ENCODE measurements at places on chromosomes 2 and 18. TPM values are rescaled to one million over a fixed set of nuclear protein-coding genes. Genes with fewer than 3 reads are reported as not detected.

DNA sequence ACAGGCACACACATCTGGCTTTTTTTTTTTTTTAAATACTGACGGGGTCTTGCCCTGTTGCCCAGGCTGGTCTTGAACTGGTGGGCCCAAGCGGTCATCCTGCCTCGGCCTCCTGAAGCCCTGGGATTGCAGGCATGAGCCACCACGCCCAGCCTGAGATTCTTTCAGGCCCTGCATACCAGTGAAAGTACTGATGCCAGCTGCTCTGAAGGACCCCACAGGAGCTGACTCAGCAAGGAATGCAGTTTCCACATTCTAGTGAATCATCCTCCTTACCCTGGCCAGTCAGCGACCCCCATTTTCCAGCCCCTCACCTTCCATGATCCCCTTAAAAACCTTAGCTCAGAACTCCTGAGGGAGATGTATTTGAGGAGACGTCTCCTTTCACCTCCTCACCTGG, 5.8 kb upstream of the DTYMK start:
- no peak for DNase-seq

DNA sequence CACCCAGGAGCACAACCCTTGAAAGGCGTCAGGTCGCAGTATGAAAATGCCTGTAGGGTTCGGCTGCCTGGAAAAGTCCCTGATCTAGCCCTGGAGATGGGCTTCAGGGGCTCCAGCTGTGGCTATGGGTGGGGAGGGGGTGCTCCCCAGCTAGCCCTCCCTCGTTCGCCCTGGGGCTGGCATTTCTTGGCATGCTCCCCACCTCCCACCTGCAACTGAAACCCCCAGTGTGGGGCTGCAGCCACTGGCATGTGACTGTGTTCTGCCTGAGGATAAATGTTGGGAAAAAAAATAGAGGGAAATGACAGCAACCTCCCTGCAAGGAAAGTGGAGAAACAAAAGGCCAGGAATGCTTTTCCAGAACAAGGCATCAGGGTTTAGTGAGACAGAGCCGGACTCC, 109.2 kb downstream of the COPS8 start:
- no peak for DNase-seq

DNA sequence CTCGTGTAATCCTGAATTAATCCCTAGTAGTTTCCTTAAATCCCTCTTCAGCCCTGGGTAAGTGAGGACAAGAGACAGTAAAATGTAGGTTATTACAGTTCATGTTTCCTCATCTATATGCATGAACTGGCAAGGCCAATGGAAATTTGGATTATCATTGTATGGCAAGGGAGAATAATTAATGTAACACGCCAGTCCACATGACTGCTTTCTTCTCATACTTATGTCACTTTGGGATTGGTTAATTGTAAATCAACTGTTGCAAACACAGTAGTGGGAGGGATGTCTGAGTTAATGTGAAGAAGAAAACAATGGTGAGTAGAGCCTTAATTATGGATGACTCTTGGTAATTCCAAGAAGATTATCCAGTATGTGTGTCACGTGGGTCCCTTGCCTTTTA, 1.7 kb upstream of the SERPINB7 start:
- no peak for DNase-seq

Gene LYPD6
- not detected for total RNA-seq

DNA sequence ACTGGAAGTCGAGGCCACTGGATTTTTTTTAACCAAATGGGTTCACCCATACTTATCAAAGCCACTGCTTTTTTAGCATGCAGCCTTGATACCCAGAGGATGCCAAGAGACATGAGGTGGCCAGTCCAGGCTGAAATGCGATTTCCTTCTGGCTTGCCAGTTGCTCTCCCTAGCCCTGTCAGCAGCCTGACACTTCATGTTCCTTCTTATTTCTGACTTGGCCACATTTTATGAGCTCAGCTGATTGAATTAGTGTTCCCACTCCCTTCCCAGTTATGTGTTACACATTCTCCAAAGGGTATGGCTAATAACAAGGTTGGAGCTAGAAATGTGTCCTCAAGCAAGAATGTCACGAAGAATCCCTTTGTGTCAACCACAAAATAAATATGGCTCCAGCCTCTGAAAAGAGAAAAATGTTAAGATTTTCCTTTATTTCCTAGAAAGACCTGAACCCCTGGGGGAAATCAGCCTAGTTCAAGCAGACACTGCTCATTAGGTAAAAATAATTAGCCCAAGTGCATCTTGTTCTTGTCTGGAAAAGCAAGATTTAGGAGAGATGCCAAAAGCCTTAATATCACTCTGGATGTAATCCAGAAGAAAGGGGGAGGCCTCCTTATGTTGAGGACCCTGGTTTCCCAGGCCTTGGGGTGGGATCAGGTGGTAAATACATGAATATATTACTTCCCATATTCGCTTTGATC, 121.7 kb upstream of the TACR1 start:
- DNase-seq: no peak

DNA sequence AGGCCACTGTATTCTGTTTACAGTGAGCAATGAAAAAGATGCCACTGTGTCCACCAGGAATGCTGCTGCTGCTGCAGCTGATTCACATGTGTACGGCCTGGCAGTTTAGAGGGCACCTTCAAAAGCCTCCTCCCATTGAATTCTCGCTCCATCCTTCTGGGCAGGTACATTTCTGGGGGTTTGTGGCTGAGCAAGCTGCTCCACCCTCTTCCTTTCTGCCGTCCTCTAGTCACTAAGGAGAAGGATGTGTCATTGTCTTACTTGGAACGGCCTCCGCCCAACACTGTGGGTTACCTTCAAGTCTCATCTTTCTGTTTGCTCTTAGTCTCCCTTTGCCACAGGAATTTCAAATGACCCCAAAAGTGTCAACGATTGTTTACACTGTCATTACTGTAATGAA, 182.0 kb downstream of the ZBTB7C start:
- peak; percentile 13 for DNase-seq

Gene ST8SIA5
- total RNA-seq: not detected

GRCh38 chr2:112156152-112156986, 18.2 kb downstream of the FBLN7 start:
- DNase-seq: peak; percentile 69

DNA sequence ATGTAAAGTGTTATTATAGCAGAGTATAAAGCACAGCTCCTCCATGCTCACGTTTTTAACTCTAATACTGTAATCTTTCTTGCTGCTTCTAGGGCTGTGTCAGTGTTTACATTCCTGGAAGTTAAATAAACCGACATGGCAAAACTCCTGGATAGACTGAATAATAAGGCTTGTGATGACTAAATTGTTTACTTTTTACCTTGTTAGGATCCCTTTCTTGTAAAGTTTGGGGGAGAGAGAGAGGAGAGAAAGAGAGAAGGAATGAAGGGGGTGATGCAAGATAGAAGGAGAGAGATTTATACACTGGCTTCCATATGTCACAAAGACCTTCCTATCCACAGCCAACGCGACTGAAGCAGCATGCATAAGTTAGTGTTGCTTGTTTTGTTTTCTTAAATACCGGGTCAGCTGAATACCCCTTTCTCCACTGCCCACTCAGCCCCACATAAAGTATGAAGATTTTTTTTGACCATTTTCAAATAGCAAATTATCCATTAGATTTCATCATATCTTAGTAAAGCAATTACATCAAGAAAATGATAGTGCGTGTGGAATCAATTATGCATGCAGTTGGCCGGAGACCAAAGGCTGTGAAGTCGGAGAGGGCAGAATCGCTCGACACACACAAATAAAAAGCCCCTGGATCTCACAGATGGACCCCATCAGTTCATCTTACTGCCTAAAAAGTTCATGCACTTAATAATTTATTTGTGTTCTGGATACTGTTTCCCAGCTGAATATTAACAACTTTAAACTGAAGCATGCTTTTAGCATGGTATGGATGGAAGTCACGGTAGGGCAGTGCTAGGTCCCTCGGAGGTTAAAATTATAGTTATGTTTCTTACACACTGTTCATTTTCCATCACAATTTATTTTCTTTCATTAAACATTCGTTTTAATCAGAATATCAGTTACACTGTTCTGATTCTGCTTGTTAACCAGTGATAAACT, 20.1 kb downstream of the BCL11A start:
- no peak for DNase-seq

DNA sequence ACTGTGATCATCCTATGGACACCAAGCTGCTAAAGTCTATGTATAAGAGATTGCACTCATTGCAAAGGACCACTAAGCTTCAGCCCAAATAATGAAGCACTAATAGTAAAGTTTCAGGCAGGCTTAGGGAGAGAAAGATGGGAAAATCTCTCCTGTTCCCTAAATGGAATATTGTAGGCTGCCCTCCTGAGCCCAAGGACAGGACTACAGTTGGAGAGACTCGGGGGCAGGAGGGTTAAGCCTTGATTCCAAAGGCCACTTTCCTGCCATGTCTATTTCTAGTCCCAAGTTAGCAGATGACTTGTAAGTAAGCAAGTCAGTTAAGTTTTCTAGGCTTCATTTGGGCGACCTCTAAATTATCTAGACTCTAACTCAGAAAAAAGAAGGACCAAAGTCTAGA, 9.0 kb downstream of the TMEM247 start:
- DNase-seq: no peak

DNA sequence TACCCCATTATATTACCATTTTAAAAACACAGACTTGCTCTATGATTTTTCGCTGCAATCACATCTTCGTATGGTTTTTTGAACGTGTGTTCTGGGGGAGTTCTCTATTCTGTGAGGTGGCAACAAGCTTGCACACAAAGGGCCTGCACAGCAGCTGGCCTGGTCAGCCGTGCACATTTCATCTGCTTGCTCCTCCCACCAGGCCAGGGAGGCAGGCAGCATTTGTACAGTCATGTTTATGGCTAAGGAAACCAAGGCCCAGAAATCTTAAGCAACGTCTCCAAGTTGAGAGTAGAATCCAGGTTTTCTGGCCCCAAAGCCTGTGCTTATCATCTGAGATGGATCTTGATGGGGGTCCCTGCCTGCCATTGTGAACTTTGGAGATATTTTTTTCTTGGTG, 106.4 kb upstream of the SMIM21 start:
- DNase-seq: no peak

Gene ITGB6
- not detected for total RNA-seq

GRCh38 chr2:134119117-134119712, 134.7 kb upstream of the MGAT5 start:
- DNase-seq: no peak

Gene MAL
- 35.4 TPM for total RNA-seq

Gene CIDEA
- not detected for total RNA-seq

Gene GCG
- total RNA-seq: not detected

Gene HOXD13
- total RNA-seq: not detected

DNA sequence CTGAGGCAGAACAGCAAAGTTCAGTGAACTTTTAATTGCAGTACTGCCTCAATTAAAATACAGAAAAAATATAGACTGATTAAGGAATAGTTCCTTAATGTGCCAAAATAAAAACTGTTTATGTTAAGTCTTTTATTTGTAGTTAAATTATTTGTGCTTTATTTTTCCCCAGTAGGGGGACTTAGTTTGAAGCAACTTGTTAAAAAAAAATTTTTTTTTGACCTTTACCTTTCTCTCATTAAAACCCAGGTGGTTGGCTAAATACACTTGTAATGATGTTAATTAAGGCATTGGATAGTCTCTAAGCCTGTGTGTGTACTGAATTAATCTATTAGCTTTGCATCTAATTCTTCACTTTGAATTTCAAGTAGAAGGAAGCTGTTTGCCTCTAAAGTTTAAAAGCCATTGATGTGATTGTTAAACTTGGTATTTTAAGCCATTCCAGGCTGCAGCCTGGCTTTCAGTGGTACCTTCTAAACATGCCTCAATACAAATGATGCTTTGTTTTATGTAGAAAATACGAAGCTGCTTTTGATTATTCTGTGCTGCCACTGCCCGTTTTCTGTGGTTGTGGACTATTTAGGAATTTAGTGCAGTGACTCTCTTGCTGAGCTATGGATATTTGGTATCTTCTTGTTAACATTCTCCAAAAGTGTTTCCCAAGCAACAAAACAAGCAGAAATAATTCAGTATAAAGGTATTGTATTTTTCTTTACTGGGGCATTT, 102.9 kb downstream of the TANC1 start:
- no peak for DNase-seq

Gene ILKAP
- 44.3 TPM for total RNA-seq

- DNase-seq: no peak
These were observed 133.8 kb downstream of the ARL4C start for GRCh38 chr2:234363011-234363487.

Measured in activated CD4-positive, alpha-beta T cell treated with anti-CD3 and anti-CD28 coated beads for 36 hours (primary cell).